AG10803 (cell line): ENCODE measurements at places on chromosomes 12 and 14.
A peak's percentile ranks its signal among the peaks of the same experiment; 100 is the strongest.

GRCh38 chr12:30515351-30515750 is 180.3 kb downstream of the IPO8 start:
- DNase-seq: no peak

DNA sequence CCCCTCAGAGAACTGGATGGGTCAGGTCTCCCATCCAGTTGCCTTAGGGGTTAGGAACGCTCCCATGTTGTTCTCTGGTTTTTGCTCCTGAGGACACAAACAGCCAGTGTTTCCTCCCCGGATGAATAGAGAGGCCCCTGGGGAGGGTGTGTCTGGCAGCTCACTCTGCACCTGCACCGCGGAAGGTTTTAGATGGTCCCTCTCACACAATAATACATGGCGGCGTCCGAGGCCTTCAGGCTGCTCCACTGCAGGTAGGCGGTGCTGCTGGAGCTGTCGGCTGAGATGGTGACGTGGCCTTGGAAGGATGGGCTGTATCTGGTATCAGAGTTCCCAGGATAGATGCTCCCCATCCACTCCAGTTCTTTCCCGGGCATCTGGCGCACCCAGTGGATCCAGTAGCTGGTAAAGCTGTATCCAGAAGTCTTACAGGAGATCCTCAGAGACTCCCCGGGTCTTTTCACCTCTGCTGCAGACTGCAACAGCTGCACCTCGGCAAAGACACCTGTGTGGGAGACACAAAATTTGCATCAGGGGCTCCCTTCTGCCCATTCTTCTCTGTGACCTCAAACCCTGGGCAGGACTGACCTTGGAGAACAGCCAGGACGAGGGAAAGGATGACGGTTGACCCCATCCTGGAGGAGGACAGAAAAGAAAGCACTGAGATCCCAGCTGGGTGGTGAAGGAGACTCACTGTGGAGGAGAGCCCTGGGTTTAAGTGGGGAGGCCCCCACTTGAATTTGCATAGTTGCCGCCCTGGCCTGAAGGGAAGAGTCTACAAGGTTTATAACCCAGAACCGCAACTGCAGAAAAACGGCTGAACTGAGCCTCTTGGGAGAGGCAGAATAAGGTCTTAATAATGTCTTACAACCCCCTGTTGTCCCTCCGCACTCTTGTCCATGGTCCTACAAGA is 1324.8 kb downstream of the TMEM121 start:
- DNase-seq: no peak

DNA sequence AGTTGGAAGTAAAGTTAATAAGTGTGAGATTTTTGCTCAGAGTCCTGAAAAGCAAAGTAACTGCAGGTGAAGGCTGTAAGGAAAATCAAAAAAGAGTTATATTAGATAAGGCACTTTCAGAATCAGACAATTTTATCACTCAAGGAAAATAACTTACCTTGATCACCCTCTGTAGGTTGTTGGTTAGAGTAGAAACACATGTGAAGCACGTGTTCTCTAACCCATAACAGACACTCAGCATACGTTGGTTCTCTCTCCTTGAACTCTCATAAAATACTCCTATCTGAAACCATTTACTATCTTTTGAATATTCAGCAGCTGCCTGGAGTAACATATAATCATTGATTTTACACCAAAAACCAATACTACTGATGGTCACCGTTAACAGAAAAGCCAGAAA is 335.5 kb downstream of the KCNH5 start:
- no peak for DNase-seq

DNA sequence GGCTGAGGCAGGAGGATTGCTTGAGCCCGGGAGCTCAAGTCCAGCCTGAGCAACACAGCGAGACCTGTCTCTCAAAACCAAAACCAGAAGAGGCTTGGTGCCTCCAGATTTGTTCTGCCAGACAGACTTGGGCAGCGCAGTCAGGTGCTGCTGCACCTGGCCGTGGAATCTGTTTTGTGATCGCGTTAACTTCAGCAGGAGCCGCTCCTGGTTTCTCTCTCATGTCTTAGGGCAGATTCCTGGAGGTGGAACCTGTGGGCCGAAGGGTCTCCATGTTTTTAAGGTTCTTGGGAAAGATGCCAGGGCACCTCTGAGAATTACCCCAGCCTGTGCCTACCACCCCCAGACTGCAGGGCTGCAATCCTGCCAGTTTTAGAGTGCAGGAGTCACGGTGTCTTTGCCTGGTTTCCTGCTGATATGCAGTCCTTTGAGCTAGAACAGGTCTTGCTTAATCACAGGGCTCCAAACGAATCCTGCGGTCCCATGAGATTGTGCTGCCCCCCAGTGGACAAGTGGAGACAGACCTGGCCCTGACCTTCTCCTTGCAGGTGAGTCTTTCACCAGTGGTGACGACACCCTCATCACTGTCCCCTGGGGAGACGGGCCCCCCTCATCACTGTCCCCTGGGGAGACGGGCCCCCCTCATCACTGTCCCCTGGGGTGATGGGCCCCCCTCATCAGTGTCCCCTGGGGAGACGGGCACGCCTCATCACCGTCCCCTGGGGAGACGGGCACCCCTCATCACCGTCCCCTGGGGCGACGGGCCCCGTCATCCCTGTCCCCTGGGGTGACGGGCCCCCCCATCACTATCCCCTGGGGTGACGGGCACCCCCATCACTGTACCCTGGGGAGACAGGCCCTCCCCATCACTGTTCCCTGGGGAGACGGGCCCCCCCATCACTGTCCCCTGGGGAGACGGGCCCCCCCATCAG is 37.6 kb downstream of the PACS2 start:
- peak; percentile 83 for DNase-seq

DNA sequence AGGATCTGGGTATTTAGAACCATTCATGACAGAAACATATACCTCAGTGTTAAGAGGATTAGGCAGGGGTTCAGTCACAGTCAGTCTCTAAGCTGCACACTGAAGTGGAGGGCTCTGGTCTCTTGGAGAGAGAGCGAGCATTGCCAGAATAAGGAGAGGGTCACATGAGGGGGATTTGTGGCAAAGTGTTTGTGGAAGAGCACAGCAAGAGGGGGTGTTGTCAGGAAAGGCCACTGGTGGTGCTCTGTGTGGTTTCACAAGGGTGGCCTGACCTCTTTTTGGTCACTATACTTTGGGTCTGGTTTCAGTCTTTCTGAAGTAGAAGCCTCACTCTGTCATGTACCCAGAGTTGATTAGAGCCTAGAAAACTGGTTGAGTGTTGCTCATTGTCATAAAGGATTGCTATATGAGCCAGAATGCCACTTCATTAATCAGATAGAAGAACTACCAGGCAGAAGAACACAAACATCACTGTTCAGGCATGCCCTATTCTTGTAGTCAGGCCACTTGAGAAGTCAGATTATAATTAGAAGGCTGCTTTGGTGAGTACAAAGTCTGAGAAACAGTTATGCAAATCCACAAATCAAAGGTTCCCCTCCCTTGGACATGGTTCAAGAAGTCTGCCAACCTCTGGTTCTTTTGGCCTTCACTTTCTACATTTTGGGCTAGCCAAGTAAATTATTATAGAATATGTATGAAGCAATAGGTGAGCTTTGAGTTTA is 8.4 kb downstream of the TMEM19 start:
- DNase-seq: no peak

- no peak for DNase-seq
These were observed 124.0 kb downstream of the NDUFA12 start for GRCh38 chr12:94879542-94879941.

DNA sequence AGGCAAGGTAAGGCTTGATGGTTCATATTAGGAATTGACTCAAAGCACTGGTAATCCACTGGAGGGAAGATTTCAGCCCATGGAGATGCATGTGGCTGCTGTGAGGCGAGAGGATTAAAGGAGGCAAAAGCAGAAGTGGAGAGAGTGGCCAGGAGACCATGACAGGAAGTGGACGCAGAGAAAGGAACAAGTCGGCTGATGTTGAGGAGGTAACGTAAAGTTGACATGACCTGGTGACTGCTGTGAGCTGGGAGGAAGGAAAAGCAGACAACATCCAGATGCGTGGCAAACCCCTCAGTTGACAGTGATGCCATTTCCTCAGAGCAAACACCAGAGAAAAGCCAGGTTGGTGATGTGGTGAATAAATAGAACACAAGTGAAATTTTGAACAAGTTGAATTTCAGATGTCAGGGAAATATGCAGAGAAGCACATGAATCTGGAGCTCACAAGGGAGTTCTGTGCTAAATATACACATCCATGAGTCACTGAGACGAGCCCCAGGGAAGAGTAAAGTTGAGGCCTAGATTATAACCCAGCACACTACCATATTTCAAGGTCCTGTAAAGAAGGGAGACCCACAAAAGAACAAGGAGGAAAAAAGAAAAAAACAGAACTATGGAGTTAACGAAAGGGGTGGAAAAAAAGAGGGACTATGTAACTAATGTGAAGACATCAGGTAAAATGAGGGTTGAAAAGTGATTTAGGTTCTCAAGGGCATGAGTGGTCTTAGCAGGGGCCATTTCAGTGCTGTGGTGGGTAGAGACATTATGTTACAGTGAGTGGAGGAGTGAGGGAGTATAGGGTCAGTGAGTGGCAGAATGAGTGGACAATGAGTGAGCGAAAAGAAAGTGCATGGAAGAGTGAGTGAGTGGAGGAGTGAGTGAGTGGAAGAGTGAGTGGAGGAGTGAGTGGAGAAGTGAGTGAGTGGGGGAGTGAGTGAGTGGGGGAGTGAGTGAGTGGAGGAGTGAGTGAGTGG is 61.6 kb upstream of the GZMB start:
- DNase-seq: no peak

- DNase-seq: peak; percentile 95
These were observed 13.9 kb upstream of the TCP11L2 start for GRCh38 chr12:106288494-106289195.

- no peak for DNase-seq
These were observed 17.4 kb downstream of the LRP6 start for GRCh38 chr12:12249216-12250050.

DNA sequence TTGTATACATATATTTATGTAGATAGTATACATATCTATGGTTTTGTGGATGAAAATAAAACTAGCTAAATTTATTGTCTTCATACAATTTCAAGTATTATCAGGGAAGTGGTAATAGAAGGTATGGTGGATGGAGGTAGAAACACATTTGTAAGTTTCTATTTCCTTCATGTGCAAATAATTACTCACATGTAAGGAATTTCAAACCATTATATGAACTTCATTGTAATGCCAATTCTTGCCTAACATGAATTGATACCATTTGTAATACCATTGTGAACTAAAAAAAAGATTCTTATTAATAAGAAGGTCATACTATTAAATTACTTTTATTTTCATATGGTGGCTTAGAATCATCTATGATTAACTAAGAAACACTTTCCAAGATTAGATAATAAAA is 20.1 kb upstream of the PPFIA2 start:
- no peak for DNase-seq
